ENCODE measurements at places on chromosomes 6 and 20.

DNA sequence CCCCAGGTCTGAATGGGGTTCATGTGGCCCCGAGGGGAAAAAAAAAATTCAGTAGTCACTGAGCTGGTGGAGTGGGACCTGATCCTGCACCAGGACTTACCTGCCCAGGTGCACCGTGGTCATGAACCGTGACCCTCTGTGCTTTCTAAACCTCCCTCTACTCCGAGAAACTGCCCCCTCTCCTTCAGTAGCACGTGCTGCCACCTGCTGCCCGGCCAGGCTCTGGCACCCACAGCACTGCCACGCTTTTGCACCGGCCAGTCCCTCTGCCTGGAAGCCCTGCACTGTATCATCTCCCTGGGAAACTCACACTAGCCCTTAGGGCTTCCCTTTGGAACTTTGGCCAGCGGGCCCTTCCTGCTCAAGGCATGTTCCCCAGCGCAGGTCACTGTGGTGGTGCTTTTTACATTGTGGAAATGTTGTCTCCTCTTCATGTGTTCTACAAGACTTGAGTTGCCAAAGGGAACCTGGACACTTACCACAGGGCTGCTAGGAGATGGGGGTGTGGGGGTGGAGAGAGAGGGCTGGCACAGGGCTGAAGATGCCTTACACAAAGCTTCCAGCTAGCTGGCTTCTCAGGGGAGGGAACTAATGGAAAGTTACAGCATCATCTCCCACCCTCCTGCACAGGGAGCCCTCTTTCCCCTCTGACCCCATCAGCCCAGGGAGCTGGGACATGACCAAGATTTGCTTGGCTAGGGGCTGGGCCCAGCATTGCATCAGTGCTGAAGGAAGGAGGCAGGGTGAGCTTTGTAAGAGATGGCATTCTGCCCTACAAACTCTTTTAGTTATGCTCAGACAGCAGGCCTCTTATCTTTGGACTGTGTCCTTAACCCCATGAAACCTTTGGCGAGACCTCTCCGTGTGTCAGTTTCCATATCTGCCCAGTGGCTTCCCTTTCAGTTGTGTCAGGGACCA is 2.5 kb upstream of the PTPRT start:
- DNase-seq, result no peak

- DNase-seq, result no peak
These were observed 88.8 kb downstream of the YTHDF1 start for GRCh38 chr20:63126876-63127699.

- peak; percentile 25 for DNase-seq
These were observed 265.9 kb downstream of the DLL1 start for GRCh38 chr6:170024940-170025339.

GRCh38 chr20:23265226-23265625 is 85.4 kb upstream of the NXT1 start:
- no peak for DNase-seq

GRCh38 chr6:35948725-35949124 is 27.8 kb upstream of the SRPK1 start:
- no peak for DNase-seq

Measured in tibial artery (tissue), 4 donors.